ENCODE measurements at places on chromosomes 6 and 20.

DNA sequence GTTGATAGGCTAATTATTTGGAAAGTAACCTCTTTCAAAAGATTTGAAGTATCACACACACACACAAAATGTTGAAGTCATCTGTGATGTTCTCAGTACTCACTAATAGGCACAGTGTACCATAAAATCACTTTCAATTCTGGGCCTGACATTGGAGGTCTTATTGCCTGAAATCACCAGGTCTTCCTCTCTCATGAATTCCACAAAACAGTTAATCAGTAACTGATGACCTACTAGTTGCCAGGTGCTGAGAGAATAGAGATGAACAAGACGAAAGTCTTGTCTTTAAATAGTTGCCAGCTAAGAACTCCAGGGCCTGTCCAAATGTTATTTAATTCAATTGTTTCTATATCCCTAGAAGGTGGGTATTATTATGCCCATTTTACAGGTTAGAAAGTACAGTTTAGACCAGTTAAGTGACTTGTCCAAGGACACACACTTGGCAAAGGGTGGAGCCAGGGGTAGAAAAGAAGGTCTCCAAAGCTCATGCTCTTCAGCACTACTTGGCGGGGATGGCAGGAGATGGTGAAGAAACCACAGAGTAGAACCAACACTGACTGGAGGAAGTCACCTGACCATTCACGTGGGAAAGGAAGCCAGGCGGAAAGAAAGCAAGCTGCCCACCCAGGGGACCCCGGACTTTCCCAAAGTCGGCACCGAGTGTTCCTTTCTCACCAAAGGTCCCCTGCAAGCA is 116.4 kb downstream of the KIF6 start:
- no peak for DNase-seq

DNA sequence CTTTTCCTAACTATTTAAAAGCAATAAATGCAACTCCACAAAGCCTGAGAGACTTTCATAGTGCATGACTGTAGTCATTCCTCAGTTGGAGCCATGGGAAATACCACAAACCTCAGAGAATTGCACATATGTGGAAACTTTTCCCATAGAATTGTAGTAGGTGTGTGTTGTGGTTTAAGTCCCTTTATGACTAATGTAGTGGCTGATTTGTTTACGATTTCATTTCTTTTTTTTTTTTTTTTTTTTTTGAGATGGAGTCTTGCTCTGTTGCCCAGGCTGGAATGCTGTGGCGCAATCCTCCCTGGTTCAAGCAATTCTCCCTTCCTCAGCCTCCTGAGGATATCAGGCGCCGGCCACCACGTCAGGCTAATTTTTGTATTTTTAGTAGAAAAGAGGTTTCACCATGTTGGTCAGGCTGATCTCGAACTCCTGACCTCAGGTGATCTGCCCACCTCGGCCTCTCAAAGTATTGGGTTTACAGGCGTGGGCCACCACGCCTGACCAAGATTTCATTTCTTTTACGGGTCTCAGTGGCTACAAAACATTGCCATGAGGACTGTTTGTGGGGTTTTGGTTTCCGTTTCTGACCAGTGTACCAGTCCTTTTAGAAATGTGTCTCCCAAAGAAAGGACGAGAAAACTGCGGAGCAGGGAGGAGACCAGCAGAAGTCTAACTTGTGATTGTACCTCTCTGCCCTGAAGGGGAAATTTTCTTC is 212.1 kb upstream of the MARCKS start:
- DNase-seq: no peak

DNA sequence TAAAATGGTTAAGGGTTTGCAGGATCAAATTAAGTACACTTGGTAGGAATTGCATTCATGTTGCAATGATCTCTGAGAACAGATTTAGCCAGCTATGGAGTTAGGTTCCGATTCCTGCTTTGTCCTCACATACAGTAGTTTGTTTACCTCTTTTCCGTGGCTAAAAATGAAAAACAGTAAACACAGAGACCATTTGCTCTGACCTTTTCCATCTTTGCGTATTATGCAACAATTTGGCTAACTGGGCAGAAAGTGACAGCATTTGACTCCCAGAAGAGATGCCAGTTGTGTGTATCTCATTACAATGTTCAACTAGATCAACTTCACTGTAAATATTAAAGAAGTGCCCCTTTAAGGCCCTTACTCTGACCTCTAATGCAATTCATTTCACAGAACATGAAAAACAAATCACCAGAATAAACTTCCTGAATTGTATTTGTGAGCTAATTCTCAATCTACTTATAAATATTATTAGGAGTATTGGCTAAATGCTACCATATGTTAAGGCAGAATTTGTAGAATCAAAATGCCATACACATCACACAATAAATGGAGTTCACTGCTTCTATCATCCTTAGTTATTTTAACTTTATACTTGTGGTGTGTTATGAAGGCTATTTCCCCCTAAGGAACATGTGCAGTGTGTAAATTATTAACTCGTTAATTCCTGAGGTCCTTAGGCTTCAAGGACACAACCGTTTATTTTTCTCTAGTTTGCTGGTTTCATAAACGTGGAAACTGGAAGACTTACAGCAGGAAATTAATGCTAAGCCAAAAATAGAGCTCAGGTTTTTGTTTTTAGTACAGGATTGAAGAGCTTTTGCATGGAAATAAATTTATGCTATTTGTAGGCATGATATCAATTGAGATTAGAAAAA is 380.7 kb upstream of the CITED2 start:
- DNase-seq: no peak

DNA sequence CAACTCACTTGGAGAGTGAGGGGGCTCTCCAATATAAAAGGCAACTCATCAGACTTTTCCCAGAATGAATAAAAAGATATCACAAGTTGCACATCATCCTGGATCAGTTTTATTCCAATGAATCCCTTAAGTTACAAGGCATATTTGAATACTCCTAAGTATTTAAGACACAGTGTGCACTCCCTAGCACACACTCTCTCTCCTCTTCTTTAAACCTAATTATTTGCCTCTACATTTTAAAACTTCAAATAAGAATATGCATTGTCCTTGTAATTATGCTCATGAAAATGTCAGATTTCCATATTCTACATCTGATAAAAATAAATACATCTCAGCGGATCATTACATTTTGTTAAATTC is 273.6 kb downstream of the ADGB start:
- no peak for DNase-seq

DNA sequence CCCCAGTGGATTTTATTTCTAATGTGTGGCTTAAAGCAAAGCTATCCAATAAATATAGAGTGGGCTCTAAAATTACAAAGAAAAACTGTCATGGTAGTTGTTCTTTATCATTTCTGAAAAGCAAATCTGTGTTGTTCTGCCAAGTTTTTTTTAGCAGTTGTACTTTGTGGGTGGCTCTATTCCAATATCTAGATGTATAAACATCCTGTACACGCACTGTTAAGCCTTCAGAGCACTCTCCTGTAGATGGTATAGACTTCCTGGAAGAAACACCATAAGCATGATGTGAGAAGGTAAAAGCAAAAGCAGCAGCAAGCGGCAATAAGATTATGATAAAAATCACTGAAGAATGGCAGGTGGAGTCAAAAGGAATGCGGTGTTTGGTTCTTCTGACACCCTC is 21.5 kb upstream of the TMEM30A start:
- DNase-seq: no peak

DNA sequence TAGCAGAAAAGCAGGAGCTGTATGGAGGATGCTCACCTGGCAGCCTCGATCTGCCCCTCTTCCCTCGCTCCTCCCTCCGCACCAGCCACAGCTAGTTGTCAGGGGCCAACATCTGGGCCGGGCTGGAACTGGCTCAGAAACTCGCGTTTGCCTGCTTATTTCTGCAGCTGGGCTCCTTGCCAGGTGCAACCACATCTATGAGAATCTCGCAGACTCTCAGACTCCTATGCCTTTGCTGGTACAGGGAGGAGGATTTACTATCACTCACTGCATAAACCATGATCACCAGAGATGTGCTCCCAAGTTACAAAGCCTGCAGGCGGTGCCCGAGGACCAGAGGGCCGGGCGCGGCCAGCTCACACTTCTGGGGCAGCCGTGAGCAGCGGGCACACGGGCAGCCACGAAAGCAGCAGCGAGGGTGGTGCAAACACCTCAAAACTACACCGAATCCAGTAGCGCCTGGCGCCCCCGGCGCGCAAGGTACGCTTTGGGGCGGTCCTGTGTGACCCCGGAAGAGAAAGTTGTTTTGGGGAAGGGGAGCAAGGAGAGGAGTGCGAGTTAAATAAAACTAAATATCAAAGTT is 577 bp upstream of the LRRC1 start:
- peak; percentile 45 for DNase-seq

GRCh38 chr20:53130795-53131194 is 158.6 kb downstream of the TSHZ2 start:
- DNase-seq: no peak

- no peak for DNase-seq
These were observed 117.6 kb downstream of the SULF2 start for GRCh38 chr20:47667531-47668312.

DNA sequence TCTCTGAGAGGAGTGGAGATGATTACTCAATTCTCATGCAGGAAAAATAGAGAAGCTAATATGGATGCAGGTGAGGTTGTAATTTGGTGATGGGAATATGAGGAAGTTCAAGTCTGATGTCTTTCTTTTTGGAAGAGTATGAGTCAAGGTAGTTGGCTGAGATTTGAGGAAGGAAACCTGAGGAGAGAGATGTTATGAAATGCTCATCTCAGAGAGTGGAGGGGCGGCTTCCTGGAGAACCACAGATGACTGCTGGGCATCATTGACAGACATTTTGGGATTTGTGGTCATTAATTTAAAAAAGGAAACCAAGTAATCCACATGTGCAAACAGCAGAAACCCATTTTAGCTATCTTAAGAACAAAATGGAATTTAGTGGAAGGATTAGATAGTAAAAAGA is 72.5 kb upstream of the UST start:
- no peak for DNase-seq

- no peak for DNase-seq
These were observed 31.8 kb downstream of the SAYSD1 start for GRCh38 chr6:39083231-39083634.

- no peak for DNase-seq
These were observed 13.7 kb upstream of the SCRT2 start for GRCh38 chr20:689348-689747.

DNA sequence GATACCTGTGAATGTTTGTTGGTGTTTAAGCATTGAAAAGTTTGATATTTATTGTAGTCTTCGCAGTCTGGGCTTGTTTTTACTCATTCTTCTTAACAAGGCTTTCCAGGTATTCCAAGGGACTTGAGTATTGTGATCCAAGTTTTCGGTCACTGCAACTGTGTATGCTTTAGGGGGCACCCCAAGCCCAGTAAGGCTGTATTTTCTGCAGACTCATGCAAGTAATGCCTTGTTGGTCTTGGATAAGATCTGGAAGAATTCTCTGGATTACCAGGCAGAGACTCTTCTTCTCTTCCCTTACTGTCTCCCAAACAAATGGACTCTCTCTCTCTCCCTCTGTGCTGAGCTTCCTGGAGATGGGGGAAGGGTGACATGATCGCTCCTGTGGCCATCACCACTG is 82.1 kb downstream of the RFPL4B start:
- DNase-seq: no peak

DNA sequence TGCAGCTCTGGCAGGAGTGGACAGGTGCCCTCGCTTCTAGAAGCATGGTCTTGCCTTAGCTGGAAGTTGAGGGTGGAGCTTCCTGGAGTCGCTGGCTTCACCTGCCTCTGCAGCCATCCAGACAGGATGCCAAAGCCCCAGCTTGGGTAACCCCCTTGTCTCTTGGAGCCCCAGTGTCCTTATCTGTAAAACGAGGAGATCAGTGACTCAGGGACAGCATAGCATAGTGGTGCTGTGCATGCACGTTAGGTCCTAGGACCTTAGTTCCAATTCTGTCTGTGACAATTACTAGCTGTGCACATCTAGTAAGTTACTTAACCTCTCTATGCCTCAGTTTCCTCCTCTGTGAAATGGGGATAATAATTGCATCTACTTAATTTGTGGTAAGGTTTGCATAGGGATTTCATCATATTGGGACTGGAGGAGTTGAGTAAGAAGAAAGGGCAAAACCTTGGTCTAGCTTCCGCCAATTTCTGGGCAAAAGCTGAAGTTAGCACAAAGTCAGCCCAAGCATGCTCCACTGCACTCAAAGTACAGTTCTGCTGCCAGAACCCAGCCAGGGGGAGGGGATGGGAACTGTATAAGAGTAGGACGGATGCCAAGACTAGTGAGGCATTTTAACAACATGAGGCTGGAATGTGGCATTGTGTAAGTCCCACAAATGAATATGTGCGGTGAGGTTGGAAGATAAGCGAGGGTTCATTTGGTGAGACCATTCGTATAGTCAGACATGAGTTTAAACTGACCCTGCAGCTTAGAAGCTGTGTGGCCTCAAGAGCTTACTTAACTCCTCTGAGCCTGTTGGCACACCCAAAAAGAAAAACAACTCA is 24.5 kb downstream of the TOX2 start:
- DNase-seq: no peak

GRCh38 chr6:55916188-55916587 is 40.8 kb upstream of the BMP5 start:
- DNase-seq: no peak

GRCh38 chr20:34579191-34579978 is 20.9 kb downstream of the MAP1LC3A start:
- DNase-seq: peak; percentile 84

GRCh38 chr20:35341366-35342028 is 49.3 kb upstream of the FAM83C start:
- no peak for DNase-seq

DNA sequence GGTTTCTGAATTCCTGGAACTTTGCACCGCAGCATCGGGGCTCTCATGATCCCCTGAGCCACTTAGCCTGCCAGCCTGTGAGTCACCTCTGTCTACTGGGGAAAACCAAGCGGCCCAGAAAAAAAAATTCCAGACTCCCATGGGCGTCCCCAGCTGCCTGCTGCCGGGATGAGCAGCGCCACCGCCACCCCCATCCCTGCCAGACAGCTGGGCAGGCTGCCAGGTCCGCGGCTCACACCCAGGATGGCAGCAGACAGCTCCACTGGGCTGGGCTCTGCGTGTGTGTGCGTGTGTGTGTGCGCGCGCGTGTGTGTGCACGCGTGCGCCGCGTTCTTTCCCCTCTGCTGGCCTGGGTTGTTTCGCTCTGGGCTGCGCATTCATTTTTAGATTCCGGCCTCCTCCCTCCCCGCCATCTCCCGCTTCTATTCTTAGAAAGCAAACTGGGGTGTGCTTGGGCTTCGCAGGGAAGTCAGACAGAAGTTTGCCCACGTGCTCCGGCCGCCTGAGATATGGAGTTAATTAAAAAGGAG is 38.9 kb upstream of the PMEPA1 start:
- DNase-seq: peak; percentile 10

GRCh38 chr6:31663126-31663960 is 1.5 kb downstream of the GPANK1 start:
- no peak for DNase-seq

Data from cerebellum (tissue), 4 donors.